T follicular helper cell (primary cell): ENCODE measurements at places on chromosomes 7 and 10.

DNA sequence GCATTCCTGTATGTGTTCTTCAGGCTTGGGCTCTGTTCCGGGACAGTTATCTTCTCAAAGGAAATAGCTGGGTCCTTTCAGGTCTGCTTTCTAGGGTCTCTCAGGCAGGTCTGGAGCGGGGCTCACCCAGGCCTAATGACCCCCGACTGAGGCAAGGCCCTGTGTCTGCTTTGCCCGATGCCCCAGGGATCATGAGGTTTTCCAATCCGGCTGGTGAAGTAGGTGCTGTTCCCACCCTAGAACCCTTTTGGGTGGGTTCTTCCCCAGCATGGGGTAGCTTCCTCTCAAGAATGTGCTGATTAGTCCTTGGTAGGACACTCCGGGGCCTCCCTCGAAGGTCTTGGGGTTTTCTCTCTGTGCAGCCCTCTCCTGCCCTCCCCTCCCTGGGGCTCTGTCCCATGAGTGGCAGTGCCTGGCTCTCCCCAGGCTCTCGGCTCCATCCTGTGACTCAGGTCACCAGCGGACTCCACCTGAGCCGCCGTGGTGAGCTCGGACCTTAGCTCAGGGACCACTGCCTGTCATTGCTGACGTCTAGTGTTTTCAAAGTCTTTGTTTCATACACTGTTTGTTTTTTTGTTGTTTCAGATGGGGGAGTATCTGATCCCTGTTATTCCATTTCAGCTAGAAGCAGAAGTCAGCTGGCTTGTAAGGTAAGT lies 71.0 kb upstream of the NKX6-2 start:
- DNase-seq, result no peak

DNA sequence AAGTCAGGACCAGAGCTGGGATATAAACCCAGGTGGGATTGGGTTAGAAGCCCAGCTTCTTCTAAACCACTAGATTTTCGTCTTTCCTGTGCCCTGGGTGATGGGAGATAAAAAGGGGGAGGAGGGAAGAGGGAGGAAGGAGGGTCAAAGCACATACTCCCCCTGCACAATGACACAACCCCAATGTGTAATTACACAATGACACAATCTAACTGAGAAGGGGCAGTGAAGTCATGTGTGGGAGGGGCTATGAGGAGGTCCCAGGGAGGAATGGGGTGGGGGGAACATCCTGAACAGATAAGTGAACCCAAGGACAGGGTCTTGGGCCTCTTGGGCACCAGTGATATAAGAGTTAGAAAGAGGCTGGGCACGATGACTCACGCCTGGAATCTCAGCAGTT lies 44.5 kb downstream of the TECTB start:
- no peak for DNase-seq

DNA sequence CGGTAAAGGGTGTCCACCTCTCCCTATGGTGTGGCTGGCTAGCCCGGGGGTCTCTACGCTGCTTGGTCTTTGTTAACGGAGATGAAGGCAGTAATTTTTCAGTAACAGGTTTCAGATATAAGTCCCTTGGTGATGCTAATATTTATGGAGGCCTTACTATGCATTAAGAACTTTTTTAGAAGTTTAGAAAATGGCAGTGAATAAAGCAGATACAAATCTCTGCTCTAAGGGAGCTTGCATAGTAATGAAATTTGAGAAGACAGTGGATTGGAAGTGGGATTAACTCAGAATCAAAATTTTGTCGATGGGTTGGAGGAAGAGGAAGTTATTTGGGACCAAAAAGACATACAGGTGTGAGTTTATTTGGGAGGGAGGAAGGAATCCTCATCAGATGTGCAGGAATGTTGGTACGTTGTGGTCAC lies 445 bp downstream of the SSBP1 start:
- no peak for DNase-seq

- DNase-seq, result no peak
Observed at GRCh38 chr10:13450069-13450468, 78.7 kb downstream of the BEND7 start.

DNA sequence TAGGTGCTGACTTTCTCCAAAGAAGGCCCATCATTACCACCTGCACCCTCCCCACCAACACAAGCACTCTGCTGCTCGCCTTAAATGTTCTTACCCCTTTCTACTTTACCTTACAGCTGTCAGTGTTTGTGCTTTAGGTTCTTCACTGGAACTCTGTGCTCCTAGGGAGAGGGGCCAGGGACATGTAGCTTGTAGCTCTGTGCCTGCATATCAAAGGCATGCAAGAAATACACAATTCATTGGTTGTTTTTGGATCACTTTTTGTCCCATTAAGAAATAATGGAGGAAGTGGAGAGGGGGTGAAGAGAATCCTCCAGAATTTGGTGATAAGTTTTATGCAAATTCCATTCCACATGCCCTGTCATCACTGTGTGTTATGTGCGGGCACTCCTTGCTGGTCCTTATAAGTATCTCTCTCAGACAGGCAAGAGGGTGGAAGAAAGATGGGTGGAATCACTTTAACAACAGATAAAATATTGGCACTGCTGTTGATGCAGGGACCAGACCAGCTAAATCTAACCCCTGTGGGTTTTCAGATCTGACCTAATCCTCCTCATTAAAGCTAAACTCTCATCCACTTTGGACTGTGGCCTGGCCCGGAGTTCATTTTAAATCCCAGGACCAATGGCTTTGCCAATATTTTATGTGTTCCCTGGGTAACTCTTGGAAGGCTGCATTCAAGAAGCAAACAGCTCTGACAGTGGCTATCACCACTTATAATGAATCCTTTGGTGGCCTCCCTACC lies 375.8 kb upstream of the NFE2L3 start:
- DNase-seq, result no peak

DNA sequence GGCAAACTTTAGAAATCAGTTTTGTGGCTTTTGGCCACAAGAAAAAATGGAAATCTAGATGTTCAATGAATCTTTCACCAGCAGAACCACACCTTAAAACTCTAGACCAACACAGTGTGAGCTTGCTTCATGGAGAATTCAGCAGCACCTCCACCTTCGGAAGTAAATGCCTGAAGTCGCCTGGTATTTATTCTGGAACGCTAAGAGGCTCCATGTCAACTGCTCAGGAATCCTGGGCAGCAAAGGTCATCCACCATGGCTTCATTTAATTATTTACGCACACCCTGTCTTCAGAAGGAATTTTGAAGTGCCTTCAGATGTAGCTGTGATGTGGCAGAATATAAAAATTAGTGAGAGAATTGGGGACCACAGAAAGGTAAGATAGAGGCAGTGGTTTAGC lies 167.7 kb downstream of the GFRA1 start:
- no peak for DNase-seq

- no peak for DNase-seq
Observed at GRCh38 chr7:112279042-112279441, 72.5 kb downstream of the ZNF277 start.

DNA sequence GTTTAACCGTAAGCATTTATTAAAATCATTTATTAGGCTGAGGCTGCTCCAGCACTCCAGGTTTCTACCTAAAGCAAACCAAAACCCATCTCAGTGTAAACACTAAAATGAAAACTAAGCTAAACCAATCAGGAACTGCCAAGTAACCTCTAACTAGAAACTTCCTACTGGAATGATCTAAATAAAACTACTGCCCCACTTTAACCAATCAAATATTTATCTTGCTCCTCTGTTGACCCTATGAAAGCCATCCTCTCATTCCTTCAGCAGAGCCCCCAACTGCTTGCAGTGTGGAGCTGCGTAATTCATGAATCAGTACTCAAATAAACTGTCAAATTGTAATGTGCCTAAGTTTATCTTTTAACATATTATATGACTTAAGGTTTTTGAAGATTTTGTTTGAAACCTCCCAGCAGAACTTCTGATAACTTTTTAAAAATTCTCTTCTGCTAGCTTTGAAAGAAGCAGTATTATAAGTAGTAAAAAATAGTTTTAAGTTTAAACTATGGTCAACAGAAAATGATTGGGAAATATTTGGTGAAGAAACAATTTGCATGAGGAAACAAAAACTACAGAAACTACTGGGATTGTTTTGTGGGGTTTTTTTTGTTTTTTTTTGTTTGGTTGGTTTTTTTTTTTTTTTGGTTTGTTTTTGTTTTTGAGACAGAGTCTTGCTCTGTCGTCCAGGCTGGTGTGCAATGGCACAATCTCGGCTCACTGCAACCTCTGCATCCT lies 47.4 kb downstream of the GPR37 start:
- no peak for DNase-seq

DNA sequence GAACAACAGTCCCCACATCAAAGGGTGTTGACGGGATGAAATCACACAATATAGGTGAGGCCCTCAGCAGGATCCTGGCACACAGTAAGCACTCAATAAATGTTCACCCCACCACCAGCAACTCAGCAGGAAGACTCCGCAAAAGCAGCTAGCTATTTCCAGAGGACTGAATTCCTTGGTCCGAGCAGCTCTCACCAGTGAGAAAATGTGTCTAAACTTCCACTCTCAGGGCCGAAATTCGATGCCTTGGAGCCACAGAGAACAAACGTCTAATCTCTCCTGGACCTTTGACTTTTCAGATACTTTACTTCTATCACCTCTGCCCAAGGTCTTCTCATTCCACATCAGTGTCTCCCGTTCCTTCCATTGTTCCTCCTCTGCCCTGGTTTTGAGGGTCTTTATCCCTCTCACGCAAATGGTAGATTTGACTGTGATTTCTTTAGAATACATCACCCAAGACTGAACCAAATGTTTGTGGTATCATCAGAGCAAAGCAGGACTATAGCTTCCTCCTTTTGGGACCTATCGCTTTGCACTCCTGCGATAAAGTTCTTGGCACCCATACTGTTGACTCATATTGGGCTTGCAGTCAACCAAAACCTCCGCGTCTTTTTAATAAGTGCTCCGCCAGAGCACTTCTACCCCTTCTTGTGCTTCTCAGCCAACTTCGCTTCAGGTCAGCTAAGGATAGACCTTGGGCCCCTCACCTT lies 903 bp upstream of the NT5C2 start:
- DNase-seq, result no peak

GRCh38 chr10:47025540-47026300 lies 114.5 kb downstream of the PTPN20 start:
- DNase-seq, result no peak

GRCh38 chr10:49508249-49508648 lies 30.7 kb downstream of the ERCC6 start:
- DNase-seq, result no peak

DNA sequence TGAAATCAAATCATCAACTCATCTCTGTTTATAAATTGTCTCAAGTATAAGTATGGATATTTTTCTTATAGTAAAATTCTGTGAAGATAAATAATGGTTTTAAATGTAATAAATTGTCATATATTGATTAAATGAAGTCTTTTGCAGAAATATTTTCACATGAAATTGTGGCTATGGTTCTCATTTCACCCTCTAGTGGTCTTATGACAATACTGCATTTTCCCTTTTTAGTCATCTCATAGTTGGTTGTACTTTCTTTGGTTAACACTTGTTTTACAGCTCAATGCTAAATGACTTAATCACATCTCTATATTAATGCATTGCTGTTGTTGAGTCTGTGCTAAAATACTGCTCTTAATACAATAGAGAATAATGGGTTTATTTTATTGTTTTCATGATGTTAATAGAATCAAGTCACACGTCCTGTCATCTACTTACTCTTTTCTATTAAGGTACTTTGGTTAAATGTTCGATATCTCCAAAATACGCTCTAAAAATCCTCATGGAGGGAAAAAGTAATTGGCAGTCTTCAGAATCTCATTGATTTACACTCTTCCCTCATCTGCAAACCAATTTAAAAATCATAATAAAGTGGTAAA lies 38.0 kb upstream of the CACNA2D1 start:
- no peak for DNase-seq

DNA sequence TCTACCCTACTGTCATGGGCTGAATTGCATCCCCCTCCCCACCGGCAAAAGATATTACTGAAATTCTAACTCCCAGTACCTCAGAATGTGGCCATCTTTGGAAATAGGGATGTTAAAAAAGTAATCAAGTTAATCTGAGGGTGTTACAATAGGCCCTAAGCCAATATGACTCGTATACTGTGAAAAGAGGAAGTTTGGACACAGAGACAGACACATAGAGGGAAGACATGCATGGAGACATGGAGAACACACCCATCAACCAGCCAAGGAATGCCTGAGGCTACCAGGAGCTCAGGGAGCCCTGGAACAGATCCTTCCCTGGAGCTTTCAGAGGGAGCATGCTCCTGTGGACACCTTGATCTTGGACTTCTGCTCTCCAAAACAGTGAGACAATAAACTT lies 138.2 kb upstream of the ADO start:
- DNase-seq, result no peak

DNA sequence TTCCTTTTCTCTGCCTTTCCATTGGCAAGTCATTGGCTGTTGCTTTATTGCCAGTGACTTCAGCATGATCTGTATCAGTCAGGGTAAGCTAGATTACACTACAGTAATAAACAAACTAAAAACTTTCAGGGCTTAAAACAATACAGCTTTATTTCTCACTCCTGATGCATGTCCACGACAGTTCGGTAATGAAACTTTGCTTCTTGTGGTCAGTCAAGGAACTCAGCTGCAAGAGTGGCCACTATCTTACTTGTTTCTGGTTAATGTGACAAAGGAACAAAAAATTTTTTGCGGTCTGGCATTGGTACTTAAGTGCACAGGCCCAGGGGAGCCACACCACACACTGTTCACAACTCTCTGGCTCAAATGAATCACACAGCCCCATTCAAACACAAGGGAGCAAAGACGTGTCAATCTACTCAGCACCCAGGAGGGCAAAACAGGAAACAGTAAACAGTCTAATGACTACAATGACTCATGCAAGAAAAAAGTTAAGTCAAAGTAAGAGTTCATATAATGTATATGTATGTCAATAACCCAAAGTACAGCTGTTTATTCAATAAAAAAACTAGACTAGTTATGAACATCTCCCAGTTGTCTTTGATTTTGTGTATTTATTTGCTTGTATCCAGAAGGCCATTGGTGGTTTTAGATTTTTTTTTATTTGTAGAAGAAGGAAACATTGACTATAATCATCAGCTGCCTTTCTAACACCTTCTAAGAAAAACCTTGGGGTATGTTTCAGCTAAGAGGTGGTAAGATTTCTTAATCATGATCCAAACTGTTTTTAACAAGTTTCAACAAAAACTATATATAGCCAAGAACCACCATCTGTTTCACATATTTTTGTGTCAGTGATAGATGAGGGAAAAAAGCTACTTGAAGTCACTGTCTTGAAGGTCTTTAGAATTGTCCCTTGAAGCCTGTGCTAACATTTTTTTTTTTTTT lies 134.4 kb upstream of the FAM3C start:
- no peak for DNase-seq

GRCh38 chr7:7931626-7932025 lies 37.0 kb upstream of the GLCCI1 start:
- no peak for DNase-seq

DNA sequence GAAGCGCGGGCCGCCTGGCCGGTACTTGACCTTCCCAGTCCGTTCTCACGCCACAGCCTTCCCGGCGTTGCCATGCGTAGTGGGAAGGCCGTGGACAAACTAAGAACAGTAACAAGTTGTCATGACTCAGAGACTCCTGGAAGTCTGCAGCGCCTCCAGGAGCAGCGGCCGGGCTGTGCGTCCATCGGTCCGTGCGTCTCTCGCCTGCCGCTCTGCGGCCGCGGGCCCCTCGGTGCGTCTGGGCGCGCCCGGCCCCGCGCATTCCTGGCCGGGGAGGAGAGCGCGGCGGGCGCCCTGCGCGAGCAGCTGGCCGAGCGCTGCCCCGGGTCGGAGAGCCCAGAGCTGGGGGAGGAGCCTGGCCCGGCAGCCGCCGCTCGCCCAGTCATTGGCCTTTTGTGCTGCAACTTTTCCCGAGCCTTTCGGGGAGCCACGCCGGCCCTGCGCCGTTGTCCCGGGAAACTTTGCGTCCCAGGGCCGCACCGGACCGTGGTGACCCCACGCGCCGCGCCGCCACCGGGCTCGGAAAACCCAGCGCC lies 123.7 kb downstream of the TACC2 start:
- DNase-seq, result no peak
